Activated T-helper 1 cell treated with anti-CD3 and anti-CD28 coated beads, Interleukin-2, amount 50 U/mL, for 16 hours (primary cell): ENCODE measurements at places on chromosomes 2 and 18.

DNA sequence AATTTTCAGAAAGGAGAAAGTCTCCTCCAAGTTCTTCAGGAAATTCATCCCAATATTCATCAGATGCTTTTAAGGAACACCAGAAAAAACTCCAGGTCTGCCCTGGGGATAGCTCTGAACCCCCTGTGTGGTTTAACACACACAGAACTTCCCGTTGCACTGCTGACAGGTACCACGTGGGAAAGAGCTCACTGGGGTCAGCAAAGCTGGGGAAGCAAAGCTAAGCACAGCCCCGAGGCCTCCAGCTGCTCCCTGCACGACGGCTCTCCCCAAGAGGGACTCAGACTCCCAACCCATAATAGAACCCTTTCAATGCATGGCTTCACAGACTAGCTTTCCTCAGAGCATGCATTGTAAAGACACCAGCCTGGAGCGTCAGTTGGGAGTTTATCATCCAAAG is 28.0 kb downstream of the ADI1 start:
- DNase-seq, result no peak

DNA sequence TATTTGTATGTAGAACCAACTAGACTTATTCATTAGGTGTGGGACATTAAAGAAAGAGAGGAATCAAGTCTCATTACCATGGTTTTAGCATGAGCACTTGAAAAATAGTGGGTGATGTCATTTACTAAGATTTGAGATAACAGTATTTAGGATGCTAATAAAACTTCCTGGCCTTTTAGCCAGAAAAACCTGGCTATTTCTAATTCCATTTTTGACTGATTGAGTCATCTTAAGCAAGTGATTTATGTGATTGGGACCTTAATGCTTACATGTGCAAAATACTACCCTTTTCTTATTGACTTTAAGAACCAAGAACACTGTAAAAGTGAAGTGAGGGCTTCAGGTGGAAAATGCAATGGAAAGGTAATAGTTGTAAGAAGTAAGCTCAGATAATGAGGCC is 196.8 kb upstream of the SESTD1 start:
- DNase-seq, result no peak

GRCh38 chr2:148023861-148024260 is 3.0 kb downstream of the MBD5 start:
- DNase-seq, result no peak

DNA sequence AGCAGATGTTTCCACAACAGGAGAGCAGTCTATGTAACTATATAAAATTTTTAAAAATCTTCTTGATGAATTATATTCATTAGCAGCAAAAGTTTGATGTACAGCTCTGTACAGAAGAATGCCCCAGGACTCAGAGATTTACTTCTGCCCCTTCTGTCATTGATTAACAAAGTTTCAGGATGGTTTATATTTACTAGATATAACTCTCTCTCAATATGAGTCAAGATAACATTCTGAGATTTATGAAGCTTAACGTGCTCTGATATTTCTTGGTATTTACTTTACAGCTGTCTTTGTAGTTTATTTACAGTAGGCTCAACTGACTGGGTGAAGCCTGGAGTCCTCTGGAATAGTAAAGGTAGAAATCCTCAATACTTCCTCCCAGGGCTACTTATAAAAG is 93.6 kb upstream of the HNMT start:
- no peak for DNase-seq

DNA sequence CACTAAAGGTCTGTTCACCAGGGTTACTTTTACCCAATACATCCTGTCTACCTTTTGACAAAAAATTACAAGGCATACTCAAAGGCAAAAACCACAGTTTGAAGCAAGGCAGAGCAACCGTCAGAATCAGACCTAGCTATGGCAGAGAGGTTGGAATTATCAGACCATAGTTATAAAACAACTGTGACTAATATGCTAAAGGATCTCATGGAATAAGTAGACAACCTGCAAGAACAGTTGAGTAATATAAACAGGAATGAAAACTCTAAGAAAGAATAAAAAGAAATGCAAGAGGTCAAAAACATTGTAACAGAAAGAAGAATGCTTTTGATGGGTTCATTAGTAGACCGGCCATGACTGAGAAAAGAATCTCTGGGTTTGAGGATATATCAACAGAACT is 318.8 kb upstream of the KCNH7 start:
- no peak for DNase-seq

GRCh38 chr2:121475811-121476571 is 54.7 kb upstream of the RNU4ATAC start:
- DNase-seq, result no peak

- no peak for DNase-seq
Measured at GRCh38 chr2:111219285-111219684, 98.6 kb downstream of the BCL2L11 start.

DNA sequence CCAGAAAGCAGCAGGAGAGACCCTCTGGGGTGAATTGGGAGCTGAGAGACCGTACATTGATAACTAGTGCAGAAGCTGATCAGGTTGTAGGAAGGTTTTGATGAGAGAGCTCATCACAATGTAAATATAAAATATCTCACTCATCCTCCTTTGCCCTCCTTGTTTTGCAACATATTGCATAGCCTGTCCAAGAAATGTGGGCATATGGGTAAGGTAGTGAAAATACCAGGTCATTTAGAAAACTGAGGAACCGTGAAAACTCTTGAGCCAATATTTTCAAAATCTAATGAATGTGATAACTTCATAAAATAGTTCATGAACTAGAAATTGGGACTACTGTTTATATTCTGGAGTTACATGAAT is 31.4 kb downstream of the C18orf54 start:
- no peak for DNase-seq

DNA sequence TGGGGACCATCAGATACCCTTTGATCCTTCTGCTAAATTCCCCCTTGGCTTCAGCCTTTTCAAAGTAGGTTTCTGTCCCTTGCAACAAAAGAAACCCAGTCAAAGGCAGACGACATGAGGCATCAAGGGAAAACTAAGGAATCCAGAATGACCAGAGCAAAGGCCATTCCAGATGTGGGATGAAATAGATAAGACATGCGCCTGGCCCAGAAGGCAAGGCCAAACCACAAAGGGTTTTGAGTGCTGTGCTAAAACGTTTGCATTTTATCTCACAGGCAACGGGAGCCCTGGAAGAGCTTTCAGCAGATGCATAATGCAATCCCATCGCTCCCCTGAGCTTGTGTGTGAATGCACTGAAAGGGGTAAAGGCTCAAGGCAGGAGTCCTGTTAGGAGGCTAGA is 17.7 kb downstream of the CXCR1 start:
- DNase-seq, result no peak

- no peak for DNase-seq
Measured at GRCh38 chr2:189824694-189825396, 40.6 kb downstream of the PMS1 start.

DNA sequence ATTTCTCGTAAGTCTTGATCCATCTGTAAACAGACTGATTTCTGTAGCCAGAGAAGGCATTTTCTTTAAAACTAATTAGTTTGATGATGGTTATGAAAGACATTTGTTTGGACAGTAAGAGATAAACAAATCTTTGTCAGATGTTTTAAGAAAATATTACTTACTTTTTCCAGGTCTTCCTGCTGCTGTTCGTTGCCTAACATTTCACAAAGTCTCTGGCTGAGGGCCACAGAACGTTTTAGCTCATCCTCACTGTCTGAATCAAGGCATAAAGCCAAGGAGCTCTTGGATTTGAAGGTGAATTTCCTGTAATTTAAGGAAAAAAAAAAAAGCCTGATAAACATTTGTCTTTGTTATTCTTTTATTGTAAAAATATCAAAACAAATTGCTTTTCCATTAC is 57.8 kb downstream of the VIL1 start:
- no peak for DNase-seq

DNA sequence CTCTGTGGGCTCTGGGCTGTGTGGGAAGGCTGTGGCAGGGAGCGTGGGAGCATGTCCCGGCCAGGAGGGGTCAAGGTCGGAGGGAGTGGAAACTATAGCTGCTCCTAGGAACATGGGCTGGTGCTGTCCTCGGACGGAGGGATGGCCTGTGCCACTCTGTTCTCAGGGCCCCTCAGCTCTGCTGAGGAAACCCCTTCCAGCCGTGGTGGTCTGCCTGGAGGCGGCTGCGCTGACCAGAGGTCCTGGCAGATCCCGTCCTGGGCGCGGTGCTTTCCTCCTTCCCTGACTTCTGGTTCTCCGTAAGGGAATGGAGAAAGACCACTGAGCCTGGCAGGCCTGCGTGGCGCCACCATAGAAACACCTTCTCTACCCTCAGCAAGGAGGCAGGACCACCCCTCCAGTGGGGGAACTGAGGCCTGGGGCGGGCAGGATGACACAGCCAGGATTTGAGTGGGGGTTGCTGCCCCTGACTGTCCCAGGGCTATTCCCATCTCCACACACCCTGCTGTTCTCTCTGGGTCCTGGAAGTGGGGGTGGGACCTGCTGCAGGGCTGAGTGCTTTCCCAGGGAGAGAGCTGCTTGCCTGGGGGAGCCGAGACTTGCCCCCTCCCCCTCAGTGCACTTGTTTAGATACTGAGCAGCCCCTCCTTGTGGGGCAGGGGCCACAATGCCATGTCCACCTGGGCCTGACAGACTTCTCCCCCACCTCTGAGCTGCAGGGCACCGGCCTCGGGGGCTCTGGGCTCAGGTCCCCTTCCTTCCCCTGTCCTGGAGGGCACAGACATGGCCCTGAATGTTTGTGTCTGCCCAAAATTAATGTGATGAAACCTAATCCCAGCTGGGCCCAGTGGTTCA is 301.0 kb upstream of the HS6ST1 start:
- DNase-seq, result no peak

GRCh38 chr2:169736902-169737301 is 3.3 kb downstream of the KLHL23 start:
- no peak for DNase-seq

DNA sequence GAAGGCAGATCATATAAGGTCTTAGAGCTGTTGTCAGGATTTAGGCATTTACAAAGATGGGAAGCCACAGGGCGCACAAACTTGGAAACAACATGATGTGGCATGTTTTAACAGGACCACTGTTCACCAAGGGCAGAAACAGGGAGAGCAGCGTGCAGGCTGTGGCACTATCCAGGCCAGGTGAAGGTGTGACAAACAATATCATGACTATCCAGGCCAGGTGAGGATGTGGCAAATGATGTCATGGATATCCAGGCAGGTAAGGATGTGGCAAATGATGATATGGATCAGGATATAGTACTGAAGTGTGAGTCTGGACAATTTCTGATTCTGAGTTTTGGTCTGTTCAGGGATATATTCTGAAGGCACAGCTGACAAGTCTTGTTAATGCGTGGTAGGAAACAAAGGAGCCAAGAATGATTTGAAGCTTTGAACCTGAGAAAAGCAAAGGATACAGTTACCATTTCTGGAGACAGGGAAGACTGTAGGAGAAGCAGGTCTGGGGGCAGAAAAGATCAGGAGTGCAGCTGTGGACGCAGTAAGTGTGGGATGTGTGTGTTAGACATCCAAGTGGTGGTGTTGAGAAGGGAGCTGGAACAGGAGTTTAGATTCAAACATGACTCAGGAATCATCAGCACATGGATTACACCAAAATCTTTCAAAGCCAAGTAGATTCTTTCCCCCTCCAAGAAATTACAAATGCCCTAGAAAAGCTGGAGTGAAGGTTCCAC is 205.9 kb downstream of the TMEM163 start:
- DNase-seq, result no peak

- no peak for DNase-seq
Measured at GRCh38 chr2:201186982-201187381, 4.0 kb downstream of the CASP10 start.
